T-helper 22 cell (primary cell): ENCODE measurements at places on chromosomes 4 and X.

DNA sequence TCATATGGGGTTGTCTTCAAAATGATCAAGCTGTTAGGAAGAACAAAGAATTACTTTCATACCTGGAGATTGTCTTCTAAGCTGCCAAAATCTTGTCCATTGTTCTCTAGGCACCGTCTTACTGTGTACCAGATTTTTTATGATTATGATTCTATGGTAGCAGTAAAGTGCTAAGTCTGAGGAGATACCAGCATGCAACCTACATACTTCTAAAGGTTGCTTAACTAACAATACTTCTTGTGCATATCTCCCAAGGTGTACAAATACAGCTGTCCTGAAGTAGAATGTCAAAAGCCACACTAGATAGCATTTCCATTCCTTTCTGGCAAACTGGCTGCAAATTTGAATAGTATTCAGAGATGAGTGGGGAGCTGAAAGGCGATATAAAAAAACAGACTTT, 62.6 kb upstream of the FBXW7 start:
- DNase-seq, result no peak

- DNase-seq, result no peak
Observed at GRCh38 chr4:51943221-51943620, 76.9 kb downstream of the LRRC66 start.

- no peak for DNase-seq
Observed at GRCh38 chr4:41325901-41326300, 69.2 kb downstream of the UCHL1 start.

DNA sequence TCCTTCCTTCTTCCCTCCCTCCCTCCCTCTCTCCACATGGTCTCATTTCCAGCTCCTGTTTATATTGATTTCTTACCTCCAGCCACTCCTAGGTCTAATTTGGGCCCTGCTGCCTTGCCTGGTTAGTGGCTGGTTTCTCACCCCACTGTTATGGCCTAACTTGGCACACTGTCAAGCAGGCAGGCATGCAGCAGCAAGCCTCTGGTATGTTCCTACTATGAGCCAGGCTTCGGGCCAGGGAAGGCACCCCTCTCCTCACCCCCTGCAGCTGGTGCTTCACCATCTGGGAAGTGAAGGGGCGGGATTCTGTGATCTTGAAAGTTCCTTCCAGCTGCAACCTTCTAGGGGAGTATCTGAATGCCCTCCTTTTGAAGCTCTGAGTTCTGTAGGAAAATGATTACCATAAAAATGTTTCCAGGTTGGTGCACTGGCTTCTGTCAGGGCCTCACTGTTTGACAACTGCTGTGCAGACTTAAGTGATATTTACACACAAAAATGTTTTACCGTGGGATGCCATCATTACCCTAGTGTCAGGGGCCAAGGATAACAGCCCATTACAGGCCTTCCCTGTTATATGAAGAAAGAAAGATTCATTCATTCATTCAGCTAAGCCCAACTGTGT, 10.1 kb upstream of the VMA21 start:
- DNase-seq, result no peak

DNA sequence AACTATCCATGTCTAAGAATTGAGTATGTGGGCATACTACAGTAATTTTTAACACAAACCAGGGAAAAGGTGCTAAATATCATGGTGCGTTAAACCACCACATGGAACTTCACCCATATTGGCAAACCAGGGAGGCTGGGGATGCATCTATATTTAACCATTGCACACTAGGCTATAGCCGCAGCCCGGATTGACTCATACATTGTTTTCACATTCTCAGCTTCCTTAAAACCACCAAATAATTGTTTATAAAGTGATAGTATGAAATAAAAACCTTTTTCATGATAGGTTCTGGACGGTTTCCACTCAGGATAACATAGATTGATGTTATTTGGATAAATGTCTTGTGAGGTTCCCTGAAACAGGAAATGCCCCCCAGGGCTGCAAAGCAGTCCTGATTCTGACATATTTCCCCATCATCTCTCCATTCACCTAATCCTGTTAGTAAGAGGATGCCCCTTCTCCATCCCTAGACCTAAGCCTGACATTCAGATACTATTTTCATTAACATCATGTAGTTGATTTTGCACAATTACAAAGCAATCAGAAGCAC, 7.9 kb downstream of the COL25A1 start:
- DNase-seq, result no peak

DNA sequence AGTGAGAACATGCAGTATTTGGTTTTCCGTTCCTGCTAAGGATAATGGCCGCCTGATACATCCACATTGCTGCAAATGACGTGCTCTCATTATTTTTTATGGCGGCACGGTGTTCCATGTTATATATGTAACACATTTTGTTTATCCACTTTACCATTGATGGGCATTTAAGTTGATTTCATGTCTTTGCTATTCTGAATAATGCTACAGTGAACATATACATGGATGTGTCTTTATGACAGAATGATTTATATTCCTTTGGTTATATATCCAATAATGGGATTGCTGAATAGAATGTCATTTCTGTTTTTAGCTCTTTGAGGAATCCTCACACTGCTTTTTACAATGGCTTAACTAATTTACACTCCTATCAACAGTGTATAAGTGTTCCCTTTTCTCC, 1223.2 kb downstream of the RAPGEF2 start:
- DNase-seq, result no peak

DNA sequence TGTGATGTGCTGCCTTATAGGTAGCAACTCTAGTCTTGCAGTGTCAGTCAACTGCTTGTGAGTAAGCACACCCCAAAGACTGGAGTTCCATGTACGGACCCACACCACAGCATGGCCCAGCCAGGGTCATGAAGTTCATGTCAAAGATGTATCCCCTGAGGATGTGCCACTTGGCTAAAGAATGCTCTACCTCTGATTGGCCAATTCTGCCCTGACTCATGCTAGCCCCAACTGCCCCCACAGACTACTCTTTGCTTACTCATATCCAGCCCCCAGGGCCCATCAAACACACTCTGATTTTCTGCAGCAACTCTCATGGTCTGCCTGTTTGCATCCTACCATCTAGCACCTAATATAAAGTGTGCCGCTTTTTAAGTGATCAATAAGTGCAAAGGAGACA, 62.5 kb downstream of the CHRDL1 start:
- no peak for DNase-seq

DNA sequence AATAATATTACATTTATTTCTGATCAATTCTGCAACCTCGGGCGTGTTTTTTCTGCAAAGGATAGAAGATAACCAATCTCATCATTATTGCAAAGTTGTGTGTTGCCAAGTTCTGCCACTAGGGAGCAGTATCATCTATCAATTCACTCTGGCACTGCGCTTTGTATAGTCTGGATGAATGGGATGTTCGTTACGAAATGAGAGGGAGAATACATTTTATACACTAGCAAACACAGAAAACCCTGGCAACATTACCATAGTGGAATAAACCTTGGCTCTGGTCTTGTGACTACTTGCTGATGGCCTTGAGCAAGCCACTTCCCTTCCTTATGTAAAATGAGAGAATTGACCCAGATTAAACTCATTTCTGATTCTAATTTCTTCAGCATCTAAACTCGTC, 97.5 kb upstream of the ZNF518B start:
- no peak for DNase-seq

DNA sequence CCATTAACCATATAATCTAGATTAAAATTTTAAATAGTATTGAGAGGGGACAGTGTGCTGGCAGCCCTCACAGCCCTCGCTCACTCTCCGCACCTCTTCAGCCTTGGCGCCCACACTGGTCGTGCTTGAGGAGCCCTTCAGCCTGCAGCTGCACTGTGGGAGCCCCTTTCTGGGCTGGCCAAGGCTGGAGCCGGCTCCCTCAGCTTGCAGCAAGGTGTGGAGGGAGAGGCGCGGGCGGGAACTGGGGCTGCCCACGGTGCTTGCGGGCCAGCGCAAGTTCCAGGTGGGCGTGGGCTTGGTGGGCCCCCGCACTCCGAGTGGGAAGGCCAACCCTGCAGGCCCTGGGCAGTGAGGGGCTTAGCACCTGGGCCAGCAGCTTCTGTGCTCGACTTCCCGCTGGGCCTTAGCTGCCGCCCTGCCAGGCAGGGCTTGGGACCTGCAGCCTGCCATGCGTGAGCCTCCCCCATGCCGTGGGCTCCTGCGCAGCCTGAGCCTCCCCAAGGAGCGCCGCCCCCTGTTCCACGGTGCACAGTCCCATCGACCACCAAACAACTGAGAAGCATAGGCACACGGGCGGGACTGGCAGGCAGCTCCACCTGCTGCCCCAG, 32.8 kb upstream of the CFAP299 start:
- DNase-seq, result no peak

GRCh38 chrX:49191574-49192011, 5.4 kb upstream of the PRICKLE3 start:
- DNase-seq, result no peak
